ENCODE measurements at places on chromosomes 6 and 20.

- DNase-seq, result no peak
Measured at GRCh38 chr6:73565767-73566485, 45.1 kb upstream of the EEF1A1 start.

GRCh38 chr6:119261944-119262284 lies 87.6 kb downstream of the MAN1A1 start:
- no peak for DNase-seq

- DNase-seq, result no peak
Measured at GRCh38 chr6:87699576-87699975, 2.5 kb downstream of the AKIRIN2 start.

DNA sequence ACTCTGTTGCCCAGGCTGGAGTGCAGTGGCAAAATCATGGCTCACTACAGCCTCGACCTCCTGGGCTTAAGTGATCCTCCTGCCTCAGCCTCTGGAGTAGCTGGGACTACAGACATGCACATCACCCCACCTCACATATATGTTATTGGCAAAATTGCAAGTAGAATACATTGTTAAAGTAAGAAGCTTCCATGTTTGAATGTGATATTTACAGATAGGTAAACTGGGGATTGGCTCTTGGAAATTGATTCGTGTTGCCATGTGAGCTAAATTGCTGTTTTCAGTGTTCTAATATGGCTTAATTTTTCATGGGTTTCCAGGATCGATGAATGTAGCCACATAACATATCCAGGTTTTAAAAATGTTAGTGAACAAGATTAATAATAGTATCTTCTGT lies 149.0 kb upstream of the ZNF217 start:
- DNase-seq, result no peak

- DNase-seq, result peak; percentile 57
Measured at GRCh38 chr6:30819297-30819917, 64.9 kb upstream of the DDR1 start.

- DNase-seq, result no peak
Measured at GRCh38 chr6:154543628-154544027, 33.1 kb upstream of the CNKSR3 start.

DNA sequence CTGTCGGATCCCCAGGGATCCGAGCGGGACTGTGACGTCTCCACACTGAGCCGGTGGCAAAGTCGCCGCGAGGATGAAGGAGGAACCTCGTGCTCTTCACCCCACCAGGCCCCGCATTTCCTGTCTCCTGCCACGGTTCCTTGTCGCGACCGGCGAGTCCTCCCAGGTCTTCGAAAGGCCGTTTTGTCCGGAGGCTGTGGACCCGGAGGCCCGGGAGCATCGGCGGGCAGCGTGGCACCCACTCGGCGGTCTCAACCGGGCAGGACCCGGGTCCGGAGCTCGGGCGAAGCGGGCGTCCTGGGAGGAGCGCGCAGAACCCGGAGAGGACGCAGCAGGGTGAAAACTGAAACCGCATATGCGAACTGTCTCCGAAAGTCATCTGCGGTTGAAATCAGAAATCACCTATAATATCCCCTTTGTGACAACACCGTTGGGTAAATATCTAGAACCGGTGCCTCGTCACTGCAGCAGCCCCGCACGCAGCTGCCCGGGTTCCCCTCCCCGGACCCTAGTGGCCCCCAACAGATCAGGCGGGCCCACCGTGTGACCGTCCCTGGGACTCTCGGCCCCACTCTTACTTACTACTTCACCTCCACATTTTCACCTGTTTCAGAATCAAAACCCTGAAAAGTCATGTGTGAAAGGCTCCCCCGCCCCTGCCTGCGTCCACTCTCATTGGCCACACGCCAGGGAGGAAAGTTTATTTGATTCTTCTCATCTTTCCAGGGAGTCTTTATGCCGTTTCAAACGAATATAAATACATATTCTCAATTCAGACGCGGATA lies 3.1 kb upstream of the ULBP2 start:
- DNase-seq, result no peak

GRCh38 chr20:17651760-17652388 lies 30.2 kb downstream of the RRBP1 start:
- no peak for DNase-seq

GRCh38 chr6:149901444-149902140 lies 3.7 kb upstream of the RAET1E start:
- no peak for DNase-seq

DNA sequence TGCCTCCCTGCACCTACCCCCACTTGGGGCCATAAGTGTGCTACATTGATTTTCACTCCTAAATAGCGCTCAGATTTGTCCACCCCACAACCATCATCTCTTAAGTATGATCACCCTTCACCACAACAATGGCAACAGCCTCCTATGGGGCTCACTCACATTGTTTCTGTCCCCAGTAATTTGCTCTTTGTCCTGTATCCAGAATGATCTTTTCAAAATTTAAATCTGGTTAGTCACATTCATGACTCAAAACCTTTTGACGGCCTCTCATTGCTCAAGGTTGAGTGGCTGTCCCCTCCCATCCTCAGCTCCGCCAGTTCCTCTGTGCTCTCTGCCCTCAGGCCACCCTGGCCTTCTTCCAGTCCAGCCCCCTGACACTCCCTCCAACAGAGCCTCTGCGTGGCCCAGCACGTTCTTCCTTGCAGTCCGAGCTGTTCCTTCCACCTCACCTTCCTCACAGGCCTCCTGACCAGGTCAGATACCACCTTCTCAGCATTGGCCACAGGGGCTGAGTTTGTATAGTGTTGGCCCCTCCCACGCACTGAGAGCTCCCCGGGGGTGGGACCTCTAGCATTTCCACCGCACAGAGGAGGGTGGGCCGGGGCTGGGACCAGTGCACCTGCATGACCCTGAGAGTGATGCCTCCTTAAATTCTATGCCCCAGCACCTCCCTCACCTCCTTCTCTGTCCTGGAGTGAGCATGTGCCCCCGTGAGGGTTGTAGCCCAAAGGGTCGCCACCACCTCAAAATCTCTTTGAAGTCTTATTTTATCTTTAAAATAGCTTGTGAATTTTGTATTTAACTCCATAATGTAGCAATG lies 2.4 kb upstream of the PPP1R3G start:
- DNase-seq, result no peak

DNA sequence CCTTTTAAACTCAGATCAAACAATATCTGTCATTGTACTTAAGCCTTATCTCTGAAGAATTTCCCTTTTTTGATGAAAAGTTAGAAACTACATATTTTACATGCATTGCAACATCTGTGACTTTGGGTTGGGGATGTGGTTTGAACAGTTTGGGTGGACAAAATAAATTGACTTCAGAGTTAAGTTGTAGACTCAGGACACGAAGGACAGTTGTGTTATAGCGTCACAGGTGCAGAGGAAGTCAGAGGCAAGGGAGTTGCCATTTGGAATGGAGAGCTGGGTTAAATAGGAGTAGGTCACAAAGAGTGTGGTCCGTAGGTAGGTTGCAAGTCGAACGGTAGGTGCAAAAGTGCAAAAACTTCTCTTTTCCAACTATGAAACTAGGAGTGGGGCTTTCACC lies 46.0 kb downstream of the ZFAND3 start:
- DNase-seq, result no peak

GRCh38 chr20:4607287-4607713 lies 114.4 kb upstream of the PRND start:
- peak; percentile 16 for DNase-seq

DNA sequence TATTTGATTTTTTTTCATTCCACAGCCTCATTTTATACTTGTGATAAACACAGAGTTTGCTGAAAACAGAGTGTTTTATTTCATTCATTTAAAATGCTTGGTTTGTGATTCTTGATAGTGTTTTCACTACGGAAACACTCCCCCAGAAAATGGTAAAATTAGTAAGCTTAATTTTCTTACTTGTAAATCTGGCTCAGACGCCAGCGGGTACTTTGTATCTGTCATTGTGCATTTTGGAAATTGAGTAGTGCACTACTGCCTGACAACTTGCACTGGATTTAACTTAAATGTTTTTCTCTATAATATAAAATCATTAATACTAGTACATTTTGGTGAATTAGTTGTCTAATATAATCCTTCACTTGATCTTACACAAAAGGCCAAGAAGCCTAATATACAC lies 37.0 kb upstream of the HINT3 start:
- no peak for DNase-seq

DNA sequence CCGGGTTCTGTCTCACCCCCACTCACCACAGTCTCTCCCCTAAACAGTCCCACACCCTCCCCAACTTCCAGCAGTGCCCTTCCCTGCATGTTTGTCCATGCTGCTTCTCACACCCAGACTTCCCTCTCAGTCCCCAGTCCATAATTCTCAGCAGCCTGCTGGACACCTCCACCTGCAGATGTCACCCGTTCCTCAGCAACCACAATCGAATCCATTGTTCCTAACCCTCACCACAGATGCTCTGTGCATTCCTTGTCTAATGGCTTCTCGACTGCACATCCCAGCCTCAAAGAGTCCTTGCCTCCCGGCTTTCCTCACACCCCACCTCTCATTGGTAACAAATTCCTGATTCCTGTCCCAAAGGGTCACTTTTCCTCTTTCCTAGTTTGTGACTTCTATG lies 55.6 kb downstream of the GOPC start:
- DNase-seq, result no peak

- no peak for DNase-seq
Measured at GRCh38 chr6:104958178-104959025, 1.5 kb downstream of the LIN28B start.

GRCh38 chr20:38935967-38936407 lies 9.8 kb downstream of the FAM83D start:
- DNase-seq, result no peak
